ENCODE measurements at places on chromosomes 6 and 20.
A peak's percentile ranks its signal among the peaks of the same experiment; 100 is the strongest.

DNA sequence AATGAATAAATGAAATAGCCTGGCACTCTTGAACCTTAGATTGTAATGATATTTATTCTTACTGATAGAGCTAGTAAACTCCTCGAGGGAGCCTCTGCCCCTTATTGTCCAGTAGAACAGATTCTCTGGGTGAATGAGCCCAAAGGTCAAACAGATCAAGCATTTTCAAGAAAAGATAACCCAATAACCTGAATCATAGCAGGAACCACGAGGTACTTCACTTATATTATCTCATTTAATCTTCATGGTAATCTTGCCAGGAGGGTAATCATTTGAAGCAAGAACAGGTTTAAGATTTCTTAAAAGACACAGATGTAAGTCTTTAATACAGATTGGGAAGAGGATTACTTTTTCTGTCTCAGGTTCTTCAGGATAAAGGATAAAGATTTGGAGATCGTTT lies 17.0 kb upstream of the TBCC start:
- DNase-seq = no peak

- no peak for DNase-seq
Measured at GRCh38 chr6:1334684-1335083, 22.8 kb downstream of the FOXQ1 start.

- peak; percentile 96 for DNase-seq
Measured at GRCh38 chr6:161169696-161170095, 104.2 kb downstream of the AGPAT4 start.

DNA sequence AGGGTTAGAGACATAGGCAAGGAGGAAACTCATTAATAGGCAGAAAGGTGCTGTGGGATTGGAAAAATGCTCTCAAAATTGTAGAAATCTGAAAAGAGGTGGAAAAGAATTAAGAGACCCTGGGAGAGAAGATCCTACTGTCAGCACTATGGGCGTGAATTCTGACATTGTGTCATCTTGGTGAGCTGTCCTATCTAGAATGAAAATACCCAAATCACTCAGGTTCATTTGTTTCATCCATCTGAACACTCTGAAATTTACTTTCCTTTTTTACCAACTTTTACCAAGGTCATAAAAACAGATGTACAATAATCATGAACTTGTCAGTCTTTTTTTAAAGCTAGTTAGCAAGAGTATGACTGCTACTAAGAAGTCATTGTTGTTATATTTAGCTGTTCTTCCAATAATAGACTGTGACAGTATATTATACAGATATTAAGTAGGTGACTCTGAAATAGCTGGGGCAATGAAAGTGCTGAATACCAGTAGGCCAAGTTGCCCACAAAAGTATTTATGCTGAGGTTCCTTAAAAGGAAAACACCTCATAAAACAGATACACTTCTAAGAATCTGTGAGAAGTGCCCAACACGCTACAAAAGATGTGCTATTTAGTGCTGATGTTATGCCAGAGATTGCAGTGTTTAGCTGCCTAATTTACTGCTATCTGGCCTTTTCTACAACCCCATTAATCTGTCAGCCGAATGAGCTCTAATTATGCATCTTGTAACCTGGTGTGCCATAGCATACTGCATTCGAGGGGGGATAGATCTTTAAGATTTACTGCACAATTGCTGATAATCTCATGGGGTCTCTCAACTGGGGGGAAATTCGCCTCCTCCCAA lies 217.5 kb upstream of the SUPT3H start:
- DNase-seq = no peak

- DNase-seq = no peak
Measured at GRCh38 chr20:59845472-59845871, 88.0 kb downstream of the SYCP2 start.

DNA sequence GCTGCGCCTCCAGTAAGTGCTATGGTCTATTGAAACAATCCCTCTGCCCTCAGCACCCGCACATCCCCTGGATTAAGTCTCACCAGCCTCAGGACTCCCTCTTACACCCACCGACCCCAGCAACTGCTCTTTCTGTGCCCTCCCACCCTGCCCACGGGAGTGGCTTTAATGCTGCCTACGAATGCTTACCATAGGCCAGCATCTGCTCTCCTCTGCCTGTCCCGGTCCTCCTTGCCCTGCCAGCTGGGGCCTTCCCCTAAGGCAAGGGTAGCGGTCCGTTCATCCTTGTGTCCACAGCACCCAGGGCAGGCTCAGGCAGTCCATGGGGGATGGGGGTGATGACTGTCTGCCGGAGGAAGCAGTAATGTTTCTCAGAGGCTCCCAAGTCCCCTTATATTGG lies 4.1 kb downstream of the EBF4 start:
- no peak for DNase-seq

- DNase-seq = peak; percentile 9
Measured at GRCh38 chr6:122130026-122130348, 269.5 kb upstream of the HSF2 start.

DNA sequence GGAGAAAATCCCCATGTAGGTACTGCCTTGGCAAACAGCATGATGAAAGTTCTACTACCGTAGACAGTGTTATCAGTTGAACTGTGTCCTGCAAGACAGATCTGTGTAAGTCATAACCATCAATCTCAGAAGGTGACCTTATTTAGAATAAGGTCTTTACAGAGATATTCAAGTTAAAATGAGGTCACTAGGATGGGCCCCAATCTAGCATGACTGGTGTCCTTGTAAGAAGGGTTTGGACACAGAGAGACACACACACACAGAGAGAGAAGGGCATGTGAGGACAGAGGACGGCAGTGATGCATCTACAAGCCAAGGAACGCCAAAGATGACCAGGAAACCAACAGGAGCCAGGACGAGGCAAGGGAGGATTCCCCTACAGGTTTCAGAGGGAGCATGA lies 8.8 kb downstream of the TXNDC5 start:
- DNase-seq = no peak

DNA sequence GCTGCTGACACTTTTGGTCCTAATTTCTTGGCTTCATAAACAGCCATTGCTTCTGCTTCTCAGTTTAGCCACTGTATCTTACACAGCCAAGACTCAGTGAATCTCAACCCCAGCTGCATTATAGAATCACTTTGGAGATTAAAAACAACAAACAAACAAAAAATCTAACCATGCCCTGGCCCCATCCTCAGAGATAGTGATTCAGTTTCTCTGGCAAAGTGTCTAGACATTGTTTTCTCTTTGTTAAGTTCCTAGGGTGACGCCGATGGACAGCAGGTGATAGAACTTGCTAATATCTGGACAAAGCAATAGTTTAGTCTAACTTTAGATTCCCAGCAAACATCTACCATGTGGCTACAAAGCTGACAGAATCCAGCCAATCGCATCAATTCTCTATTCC lies 2.9 kb downstream of the ADGRF5 start:
- no peak for DNase-seq

DNA sequence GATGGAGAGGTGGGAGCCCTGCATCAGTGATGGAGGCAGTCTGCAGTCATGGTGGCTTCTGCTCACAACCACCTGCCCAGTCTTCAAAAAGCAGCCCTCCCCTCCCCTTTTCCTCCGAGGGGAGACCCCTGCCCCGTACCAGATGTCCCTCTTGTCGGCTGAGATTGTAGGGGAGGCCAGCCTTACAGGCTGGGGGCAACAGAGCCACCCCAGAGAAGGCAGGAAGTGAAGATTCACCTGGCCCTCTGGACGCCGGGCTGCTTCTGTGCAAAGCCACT lies 4.5 kb downstream of the TNFRSF6B start:
- no peak for DNase-seq

GRCh38 chr20:18904624-18905023 lies 91.0 kb downstream of the SCP2D1 start:
- DNase-seq = no peak

- peak; percentile 47 for DNase-seq
Measured at GRCh38 chr6:31441365-31442267, 38.2 kb downstream of the MICA start.

DNA sequence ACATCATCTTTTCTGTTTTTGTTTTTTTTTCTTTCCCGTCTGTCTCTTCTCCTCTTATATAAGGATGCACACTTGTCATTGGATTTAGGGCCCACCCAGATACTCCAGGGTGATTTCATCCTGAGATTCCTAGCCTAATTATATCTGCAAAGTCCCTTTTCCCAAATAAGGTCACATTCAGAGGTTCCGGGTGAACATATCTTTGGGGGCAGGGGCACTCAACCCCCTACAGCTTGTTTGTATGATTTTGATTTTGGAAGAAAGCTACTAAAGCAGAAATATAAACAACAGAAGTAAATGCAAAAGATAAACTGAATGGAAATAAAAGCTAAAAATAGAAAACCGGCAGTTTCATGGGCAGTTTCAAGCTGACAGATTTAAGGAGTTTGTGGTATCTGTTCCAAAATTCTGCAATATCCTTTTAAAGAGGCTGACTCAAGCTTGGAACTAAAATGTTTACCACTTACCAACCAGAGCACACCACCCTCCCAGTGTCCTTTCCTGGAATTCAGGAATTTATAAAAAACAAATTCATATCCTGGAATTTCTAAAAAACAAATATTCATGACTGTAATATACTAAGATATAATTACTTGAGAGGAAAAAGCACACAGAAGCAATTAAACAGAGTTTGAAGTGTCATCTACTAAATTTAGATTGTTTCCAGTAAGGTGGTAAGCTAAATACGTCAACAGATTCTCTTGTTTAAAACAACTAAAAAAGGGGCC lies 100.0 kb upstream of the CARMIL1 start:
- DNase-seq = peak; percentile 85

- no peak for DNase-seq
Measured at GRCh38 chr20:9389346-9389745, 125.0 kb upstream of the LAMP5 start.

DNA sequence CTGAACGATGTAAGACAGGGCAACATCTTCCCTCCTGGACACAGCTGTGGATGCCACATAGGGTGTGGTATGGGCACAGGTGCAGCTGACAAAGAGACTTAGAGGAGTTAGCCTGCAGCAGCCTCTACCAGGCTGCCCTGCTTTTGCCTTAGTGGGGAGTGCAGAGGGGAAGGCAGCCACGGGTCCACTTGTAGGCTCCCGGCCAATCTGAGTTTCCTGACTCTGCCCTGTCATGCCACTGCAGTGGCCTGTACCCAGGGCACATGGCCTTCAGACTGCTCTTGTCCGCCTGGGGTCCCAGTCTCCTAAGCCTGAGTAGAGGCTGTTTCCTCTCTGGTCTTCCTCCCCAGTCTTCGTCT lies 17.1 kb upstream of the CST9L start:
- no peak for DNase-seq

DNA sequence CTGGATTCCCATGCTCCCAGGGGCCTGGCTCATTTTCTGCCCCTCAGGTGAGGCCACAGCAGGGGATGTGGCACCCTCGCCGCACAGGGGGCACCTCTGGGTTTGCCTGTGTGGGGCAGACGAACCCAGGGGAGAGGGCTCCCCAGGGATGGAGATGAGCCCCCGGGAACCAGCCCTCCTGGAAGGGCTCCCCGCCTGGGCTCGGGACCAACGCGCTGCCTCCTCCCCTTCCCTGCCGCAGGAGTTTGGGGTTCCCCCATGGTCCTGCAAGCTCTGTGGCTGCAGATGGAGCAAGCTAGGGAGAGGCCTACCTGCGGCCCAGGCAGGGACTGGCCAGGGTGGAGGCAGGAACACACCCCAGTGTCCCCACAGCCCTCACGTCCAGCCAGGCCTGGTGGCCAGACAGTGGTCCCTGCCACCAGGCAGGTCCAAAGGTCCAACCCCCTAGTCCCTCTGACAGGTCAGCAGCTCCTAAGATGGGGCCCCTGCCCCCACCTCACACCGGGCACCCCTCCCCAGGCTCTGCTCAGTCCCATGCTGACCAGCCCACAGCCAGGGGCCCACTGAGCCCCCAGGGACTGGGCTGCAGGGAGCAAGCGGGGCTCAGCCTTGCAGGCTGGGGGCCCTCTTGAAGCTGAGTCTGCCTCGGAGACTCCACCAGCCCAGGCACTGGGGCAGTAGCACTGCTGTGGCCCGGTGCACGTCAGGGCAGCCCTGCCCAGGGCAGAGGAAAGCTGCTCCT lies 13.7 kb downstream of the LAMA5 start:
- DNase-seq = no peak

GRCh38 chr20:40600441-40601219 lies 88.4 kb downstream of the MAFB start:
- no peak for DNase-seq

GRCh38 chr6:20186981-20187380 lies 25.3 kb downstream of the MBOAT1 start:
- no peak for DNase-seq

- no peak for DNase-seq
Measured at GRCh38 chr6:39295611-39296011, 18.6 kb downstream of the KCNK17 start.

- DNase-seq = peak; percentile 59
Measured at GRCh38 chr20:51700809-51701285, 67.3 kb downstream of the ATP9A start.

DNA sequence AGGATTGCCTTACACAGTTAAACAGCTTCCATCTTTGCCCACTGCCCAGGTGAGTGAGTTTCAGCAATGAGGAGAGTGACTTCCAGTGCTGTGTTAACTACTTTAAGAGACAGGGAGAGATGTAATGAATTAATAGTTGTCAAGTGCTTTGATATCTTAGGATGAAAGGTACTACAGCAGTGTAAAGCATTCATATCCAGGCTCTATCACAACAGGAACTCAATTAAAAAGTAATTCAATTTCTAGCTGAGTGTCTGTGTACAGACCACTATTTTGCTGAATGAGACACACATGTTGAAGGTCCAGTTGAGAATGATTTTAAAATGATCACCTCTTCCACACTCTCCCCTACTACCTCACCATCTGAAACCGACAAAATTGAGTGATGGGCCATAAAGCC lies 70.7 kb upstream of the BEND3 start:
- DNase-seq = no peak

DNA sequence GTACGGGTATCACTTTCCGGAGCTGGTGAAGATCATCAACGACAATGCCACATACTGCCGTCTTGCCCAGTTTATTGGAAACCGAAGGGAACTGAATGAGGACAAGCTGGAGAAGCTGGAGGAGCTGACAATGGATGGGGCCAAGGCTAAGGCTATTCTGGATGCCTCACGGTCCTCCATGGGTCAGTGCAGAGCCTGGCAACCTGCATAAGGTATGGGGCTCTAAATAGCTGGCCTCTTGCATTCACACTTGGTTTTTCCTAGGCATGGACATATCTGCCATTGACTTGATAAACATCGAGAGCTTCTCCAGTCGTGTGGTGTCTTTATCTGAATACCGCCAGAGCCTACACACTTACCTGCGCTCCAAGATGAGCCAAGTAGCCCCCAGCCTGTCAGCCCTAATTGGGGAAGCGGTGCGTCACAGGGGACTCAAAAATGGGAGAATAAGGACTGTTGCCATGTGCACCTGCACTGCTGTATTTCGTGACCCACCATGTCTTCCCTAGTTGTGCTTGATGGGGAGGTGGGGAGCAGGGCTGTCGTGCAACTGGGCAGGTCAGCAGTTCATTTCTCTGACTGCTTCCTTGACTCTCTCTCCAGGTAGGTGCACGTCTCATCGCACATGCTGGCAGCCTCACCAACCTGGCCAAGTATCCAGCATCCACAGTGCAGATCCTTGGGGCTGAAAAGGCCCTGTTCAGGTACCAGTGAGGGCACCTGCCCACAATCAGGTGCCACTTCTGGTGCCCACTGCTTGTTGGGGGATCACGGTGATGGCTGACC lies 3.1 kb downstream of the NOP56 start:
- DNase-seq = no peak

- DNase-seq = peak; percentile 7
Measured at GRCh38 chr6:142551274-142551811, 249.5 kb downstream of the ADGRG6 start.

- no peak for DNase-seq
Measured at GRCh38 chr6:158805698-158806377, 13.3 kb downstream of the EZR start.

All from fibroblast of mammary gland (primary cell).